ENCODE measurements at places on chromosomes 3 and 15. TPM values are rescaled to one million over a fixed set of nuclear protein-coding genes. Genes with fewer than 3 reads are reported as not detected.
A peak's percentile ranks its signal among the peaks of the same experiment; 100 is the strongest.

Gene PRC1
- total RNA-seq, result 3.8 TPM

Gene IRAK2
- 4.7 TPM for total RNA-seq

Gene PCSK6
- total RNA-seq, result 16.9 TPM

Gene SI
- 1.0 TPM for total RNA-seq

Gene FGF12
- total RNA-seq, result 4.5 TPM

Gene WNT7A
- not detected for total RNA-seq

Gene IL12A
- total RNA-seq, result 0.29 TPM

Gene MTHFS
- total RNA-seq, result 20.0 TPM

Gene CAND2
- 1.7 TPM for total RNA-seq

Gene C3orf80
- total RNA-seq, result 0.87 TPM

GRCh38 chr3:176274161-176274560 is 923.1 kb downstream of the TBL1XR1 start:
- no peak for DNase-seq

DNA sequence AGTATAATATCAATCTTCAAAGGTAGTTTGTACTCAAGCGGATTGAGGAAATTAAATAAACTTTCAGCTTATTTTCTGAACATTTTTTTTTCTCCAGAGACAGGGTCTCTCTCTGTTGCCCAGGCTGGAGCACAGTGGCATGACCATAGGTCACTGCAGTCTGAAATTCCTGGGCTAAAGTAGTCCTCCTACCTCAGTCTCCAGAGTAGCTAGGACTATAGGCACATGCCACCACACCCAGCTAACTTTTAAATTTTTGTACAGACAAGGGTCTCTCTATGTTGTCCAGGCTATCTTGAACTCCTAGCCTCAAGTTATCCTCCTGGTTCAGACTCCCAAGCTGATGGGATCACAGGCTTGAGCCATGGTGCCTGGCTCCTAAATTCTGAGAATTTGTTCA is 97.1 kb downstream of the FAIM start:
- DNase-seq, result no peak

DNA sequence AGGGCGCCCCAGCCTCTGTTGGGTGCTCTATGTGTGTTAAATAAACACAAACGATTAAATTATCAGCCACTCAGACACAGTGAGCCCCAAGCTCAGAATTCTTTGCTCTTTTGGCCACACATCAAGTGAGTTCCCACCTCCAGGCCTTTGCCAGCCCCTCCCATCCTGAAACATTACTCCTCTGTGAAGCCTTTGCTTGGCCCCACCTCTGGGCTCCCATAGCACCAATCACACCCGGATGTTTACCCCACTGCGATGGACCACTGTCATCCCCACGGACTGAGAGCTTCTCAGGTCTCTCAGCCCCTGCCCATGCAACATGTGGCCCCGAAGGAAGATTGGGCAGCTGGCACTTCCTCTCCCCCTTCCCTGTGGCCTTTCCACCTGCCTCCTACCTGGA is 85.1 kb downstream of the NUP210 start:
- no peak for DNase-seq

GRCh38 chr3:148938306-148938705 is 53.0 kb upstream of the GYG1 start:
- DNase-seq, result no peak

- no peak for DNase-seq
Measured at GRCh38 chr15:75350601-75351361, 3.9 kb downstream of the NEIL1 start.

- DNase-seq, result no peak
Measured at GRCh38 chr3:171417813-171418212, 42.4 kb downstream of the TNIK start.

- no peak for DNase-seq
Measured at GRCh38 chr3:64247991-64248646, 22.9 kb upstream of the PRICKLE2 start.

- no peak for DNase-seq
Measured at GRCh38 chr3:6228958-6229683, 631.8 kb upstream of the GRM7 start.

DNA sequence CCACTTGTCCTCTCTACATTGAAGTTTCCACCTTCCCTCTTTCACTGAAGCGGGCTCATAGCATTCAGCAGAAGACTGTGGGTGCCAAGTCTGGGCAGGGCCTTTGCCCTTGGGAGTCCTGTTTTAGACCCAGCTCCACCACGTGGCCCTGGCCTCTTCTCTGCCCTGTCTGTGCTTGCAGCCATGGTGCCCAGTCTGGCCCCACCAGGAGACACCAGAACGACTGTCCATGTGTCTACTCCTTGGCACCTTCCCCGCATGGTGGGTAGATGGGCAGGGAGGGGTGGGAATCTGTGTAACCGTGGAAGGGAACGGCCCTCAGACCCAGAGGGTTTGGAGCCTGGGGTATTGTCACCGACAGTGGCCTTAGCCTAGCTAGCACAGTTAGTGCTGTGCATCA is 17.9 kb upstream of the EMC3 start:
- DNase-seq, result peak; percentile 77

- no peak for DNase-seq
Measured at GRCh38 chr3:62229211-62229610, 144.1 kb downstream of the FEZF2 start.

DNA sequence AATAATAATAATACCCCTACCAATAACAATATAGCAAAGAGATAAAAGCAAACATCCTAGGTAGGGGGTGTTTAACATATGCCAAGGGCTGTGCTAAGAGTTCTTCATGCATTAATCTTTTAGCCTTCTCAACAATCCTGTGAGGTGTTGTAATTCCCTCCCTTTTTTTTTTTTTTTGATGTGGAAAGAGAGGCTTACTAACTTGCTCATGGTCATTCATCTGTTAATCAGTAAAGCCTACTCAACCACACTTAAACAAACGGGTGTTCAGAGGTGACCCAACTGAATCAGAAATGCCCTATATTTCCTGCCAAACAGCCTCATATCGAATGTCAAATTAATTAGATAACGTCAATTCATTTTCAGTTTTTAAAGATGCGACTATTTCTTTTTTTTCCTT is 232.1 kb downstream of the CTNNB1 start:
- DNase-seq, result no peak

DNA sequence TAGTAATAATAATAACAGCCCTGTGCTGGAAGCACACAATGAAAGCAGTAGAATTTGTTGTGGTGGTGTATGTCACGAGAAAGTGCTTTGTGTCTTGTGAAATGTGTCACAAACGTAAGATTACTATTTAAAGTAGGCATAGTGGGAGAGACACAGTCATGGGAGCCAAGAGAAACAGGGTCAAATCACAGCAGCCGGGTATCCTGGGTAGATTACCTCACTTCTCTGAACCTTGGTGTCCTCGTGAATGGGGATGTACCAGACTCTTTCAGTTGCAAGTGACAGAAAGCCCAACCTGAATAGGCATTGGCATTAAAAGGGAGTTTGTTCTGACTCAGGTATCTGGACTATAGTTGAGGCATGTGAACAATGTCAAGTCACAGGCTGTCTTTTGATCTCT is 29.1 kb upstream of the SRGAP3 start:
- DNase-seq, result no peak

GRCh38 chr3:58177747-58178527 is 32.8 kb downstream of the DNASE1L3 start:
- DNase-seq, result peak; percentile 97

DNA sequence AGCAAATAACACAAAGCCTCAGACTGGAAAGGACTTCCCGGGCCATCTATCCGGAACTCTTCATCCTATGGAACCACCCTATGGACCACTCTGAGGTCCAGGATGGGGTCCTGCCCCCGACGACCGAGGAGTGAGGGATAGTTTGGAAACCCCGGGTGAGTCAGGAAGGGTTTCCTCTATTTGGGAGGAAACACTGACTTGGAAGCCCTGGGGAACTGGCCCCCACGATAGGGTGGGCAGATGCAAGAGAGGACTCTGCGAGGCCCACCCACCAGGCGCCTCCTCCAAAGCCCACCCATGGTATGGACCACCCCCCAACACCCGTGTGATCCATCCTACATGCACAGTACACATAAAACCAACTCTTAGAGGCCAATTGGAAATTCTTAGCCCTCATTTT is 69.4 kb downstream of the CPN2 start:
- DNase-seq, result no peak

GRCh38 chr3:110307065-110307809 is 764.4 kb upstream of the NECTIN3 start:
- DNase-seq, result no peak

DNA sequence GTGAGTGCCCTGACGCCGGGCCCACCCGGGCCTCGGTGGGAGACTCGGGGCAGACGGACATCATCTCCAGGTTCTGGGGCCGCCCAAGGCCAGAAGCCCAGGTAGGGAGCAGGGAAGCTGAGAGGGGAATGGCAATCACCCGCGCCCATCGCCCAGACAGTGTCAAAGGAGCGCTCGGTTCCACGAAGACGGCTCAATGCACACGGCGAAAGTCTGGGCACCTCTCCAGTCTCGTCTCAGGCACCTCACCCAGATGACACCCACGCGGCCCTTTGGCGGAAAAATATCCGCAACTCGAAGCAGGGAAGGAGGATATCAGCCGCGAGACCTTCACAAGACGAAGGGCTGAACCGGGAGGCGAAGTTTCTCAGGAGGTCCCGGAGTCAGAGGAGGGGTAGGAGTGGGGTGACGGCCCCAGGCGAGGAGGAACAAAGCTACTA is 916 bp downstream of the IL17RD start:
- no peak for DNase-seq

DNA sequence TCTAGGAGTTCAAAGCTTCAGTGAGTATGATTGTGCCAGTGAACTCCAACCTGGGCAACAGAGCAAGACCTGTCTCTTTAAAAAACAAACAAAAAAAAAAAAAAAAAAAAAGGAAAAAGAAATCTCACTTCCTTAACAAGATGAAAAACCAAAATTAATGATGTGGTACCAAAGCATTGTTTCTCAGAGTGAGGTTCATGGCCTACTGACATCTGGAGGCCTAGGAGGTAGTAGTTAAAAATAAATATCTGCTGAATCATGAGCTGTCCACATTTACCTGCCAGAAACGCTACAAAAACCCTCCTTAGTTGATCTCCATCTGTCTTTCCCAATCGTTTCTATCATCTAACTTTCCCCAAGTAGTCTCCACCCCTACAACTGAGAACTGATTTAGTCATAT is 51.2 kb downstream of the EPHA6 start:
- DNase-seq, result no peak

- DNase-seq, result no peak
Measured at GRCh38 chr3:109640146-109640652, 302.9 kb upstream of the DPPA4 start.

DNA sequence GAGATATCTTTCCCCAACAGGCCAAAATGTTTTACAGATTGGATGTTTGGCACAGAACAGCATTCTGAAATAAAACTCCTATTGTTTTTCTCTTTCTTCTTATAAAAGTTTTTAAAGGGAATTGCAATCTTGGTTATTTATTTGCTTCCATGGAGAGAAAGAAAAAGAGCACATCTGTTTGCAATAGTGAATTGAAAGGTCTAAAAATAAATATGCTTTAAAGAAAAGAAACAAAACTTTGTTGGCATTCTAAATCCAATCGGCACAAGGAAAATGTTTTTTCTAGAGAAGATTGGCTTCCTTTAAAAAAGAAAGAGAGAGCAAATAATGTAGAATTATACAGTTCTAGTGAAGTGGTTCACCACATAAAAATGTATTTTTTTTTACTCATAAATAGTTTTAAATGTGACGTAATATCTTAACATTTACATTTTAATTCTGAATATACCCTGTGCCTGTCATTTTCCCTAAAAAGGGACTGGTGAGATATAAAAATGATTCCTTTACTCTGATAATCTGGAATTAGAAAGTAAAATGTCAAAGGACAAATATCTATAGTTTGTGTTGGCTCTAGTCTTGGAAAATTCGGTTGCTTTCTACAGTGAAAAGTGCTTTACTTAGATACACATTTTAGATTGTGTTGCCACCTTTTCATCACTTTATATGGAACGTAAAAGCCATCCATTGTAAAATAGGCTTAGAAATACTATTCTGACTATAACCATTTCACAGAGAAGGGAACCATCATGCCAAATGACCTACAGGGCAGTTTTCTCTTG is 257.4 kb upstream of the CBLB start:
- no peak for DNase-seq

DNA sequence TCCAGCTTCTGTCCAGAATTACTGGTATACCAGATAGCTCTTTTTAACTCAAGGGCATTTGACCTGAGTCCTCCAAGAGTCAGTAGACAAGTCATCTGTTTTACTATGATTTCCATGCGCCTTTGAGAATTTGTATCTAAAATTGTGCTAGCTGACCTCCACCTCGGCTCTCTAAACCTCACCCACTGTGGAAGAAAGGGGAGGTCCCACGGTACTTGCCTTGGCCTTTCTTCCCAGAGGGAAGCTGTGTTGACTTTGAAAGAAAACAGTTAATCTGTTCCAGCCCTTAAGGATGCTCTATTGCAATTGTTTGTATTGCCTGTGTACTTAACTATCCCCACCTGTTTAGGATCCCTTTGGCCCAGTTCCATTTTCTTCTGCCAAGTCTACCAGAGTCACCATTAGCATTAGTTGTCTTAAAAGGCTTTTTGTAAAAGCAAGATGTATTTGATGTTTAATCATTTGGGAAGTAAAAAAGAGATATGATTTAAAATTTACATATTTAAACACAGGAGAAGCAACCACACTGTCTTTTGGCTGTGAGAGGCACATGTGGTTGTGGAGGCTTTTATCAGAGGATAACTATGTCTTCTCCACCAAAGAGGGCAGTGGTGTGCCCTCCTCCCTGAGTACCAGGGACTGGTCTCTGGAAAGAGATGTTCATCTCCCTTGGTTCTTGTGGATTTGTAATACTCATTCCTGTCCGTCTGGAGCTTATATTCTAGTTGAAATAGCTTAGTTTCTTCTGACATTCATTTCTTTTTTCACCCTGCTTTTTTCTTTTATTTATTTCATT is 88.8 kb downstream of the CRTC3 start:
- no peak for DNase-seq

DNA sequence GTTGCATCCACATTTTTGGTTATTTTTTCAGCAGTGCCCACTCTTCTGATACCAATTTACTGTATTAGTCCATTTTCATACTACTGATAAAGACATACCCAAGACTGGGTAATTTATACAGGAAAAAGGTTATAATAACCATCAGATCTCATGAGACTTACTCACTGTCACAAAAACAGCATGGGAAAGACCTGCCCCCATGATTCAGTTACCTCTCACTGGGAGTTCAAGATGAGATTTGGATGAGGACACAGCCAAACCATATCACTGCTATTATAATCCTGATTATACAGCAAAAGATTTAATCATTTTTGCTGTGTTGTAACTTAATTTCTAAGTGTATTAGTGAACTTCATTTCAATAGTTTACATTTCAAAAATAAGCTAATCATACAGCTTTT is 6.6 kb downstream of the ZBED2 start:
- no peak for DNase-seq

- DNase-seq, result no peak
Measured at GRCh38 chr15:82530606-82531379, 9.5 kb downstream of the RPS17 start.

- DNase-seq, result no peak
Measured at GRCh38 chr15:82771789-82772607, 33.9 kb downstream of the FSD2 start.

DNA sequence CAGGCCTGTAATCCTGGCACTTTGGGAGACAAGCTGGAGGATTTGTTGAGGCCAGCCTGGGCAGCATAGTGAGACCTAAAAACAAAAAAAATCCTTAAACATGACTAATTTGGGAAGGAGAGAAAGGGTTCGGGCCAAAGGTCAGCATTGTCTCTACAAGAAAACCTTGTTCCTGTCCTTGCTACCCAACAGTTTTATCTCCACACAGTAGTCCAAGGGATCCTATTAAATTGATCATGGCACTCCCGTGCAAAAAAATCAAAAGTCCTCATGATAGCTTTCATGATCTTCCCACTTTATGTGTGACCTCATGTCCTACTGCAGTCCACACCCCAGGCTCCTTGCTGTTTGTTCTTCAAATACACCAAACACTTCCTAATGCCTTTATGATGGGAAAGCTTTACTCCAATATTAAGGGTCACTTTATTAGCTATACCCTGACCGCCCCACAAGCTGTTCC is 4.2 kb downstream of the RPL15 start:
- DNase-seq, result no peak
